ENCODE measurements at places on chromosomes 2 and 18.

DNA sequence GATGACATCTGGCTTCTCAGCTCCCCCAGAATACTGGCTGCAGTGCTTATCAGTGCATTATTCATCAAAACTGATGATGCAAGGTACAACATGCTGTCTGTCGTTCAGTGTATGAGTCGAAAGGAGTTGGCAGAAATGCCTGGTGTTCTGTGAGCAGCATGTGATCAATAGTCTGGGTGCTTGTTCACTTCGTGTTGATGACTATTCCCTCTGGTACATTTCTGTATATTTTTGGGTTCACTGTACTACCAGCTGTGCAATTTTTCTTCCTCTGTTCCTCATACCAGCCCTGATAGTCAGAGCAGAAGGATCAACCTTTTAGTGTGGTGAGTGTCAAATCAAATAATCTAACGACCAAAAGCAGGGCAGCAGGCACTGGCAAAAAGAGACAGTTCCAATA, 59.0 kb upstream of the KLHL14 start:
- no peak for DNase-seq

GRCh38 chr2:119486886-119487285, 37.4 kb downstream of the SCTR start:
- DNase-seq = no peak

DNA sequence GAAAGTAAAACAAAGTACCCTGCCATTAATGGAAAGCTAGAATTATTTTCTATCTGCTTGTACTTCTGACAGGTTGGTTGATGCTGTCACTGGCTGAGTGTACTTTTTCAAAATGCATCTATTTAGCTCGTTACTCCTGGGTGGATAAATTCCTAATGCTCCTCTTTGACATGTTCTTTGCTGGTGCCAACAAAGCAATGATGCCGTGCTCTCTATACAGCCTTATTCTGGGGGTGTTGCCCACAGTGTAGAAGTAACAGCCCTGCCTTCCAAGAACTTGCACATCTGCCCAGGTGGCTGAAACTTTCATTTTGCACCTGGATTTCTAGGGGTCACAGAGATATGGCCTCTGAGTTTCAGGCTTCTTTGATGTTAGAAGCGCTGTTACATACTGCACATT, 132.4 kb downstream of the SLC4A3 start:
- DNase-seq = no peak

DNA sequence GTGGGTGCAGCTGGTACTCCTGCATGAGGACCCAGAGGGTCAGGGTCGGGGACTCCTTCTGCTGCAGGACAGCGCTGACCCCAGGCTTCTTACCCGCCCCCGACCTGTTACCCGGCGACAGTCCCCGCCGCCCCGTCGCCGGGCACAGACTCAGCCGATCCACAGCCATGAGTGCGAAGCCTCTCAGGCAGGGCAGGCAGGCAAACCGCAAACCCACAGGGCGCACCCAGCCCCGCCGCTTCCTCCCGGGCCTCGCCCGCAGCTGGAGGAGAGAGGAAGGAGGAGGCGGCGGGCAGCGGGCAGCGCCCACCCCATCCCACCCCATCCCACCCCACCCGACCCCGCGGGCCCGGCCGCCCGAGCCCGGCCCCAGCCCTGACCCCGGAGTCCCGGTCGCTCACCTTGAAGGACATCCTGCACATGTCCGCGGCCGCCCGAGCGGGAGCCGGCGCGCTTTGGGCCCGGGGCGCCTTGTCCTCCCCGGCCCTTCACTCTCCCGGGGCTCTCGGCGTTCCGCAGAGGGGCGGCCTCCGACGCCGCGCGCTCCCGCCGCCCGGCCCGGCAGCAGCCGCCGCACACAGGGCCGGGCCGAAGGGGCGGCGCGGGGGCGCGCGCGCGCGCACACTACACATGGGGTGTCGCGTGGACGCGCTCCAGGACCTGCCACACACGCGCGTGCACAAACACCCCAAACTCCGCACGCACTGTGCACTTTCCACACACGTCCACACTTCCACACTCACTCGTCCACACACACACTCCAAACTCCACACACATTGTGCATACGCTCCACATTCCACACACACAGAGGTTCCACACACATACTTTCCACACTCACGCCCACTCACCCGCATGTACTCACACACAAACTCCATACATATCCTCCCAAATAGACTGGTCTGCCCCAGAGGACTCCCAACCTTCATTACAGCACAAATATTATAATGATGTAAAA, at the start of gene ANKRD29:
TSS of gene ANKRD29 (minus strand) at position 603 of the 955 bp plus-strand sequence. CDS start at position 422, 181 bp downstream.
- DNase-seq = peak; percentile 88

- no peak for DNase-seq
Measured at GRCh38 chr2:25617948-25618646, 55.3 kb downstream of the DTNB start.

DNA sequence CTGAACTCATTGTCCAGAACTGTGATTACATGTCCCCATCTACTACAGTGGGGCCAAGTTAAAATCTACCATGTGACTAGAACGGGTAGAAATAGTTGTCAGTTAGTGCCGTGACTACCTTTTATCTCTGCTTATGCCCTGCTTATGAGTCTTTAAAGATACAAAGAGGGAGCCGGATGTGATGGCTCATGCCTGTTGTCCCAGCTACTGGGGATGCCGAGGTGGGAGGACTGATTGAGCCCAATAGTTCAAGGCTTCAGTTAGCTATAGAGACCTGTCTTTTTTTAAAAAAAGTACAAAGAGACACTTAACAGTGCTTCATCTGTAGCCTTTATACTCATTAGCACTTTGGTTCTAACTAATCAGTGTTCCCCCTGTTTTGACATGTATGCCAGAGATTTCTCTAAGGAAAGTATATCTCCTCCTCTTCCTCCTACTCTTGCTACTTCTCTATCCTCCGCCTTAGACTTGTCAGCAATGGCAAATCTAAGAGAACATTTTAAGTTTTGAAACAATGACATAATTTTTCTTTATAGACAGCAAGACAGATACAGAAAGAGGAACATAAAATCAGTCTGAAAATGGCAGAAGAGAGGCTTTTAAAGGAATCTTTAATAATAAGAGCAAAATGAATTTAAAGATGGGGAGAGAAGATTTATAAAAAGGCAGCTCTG, 45.0 kb downstream of the NBEAL1 start:
- no peak for DNase-seq

DNA sequence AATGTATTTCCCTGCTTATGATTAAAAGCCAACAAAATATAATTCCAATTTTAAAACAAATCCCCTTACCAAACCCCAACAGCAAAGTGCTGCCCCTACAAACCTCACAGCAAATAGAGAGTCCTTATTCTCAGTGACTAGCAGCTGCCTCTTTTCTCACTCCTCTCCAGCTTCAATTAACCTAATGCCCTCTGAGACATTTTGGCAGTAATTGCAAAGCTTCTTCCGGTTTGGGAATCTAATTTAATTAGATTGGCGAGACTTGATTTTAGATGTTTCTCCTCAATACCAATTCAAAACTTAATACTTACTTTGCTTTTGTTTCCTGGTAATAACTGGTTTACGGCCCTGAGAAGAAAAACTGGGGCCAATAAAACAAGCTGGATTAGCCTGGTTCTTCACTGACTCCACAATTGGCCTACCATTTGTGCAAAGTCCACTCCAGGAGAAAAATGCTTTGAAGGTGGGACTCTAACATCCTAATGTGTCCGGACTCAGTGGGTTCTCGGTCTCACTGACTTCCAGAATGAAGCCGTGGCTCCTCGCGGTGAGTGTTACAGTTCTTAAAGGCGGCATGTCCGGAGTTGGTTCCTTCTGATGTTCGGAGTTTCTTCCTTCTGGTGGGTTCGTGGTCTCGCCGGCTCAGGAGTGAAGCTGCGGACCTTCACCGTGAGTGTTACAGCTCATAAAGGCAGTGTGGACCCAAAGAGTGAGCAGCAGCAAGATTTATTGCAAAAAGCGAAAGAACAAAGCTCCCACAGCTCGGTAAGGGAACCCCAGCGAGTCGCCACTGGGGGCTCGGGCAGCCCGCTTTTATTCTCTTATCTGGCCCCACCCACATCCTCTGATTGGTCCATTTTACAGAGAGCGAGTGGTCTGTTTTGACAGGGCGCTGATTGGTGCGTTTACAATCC, 52.8 kb downstream of the SLC35F5 start:
- DNase-seq = no peak

GRCh38 chr2:44957656-44958327, 16.3 kb downstream of the SIX3 start:
- DNase-seq = no peak

DNA sequence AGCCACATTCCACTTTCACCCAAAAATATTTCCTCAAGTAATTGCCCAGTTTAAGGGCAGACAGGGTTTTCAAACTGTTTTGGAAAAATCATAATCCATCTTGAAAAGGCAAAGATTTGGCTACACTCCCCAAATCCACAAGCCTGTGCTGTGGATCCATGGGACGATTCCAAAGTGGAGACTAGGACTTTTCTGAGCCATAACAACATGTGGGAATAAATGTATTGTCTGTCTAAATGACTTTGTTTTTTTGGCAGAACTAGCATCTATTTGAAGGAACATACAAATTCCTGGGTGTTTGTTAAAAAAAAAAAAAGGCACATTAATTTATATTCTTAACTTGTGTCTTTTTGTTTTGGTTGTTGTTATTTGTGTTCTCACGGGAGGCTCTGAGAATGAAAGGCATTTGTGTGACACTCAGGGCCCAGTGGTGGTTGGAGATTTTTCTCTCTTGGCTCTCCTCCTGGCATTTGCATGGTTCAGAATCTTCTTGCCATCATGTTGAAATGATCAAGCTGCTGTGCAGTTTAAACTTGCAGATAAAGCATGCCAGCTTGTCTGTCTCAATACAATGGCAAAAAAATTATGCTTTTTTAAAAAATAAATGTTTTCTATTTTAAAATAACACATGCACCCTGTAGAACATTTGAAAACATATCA, 277.4 kb downstream of the EN1 start:
- no peak for DNase-seq

- DNase-seq = no peak
Measured at GRCh38 chr2:25000503-25001324, 29.0 kb upstream of the DNAJC27 start.

DNA sequence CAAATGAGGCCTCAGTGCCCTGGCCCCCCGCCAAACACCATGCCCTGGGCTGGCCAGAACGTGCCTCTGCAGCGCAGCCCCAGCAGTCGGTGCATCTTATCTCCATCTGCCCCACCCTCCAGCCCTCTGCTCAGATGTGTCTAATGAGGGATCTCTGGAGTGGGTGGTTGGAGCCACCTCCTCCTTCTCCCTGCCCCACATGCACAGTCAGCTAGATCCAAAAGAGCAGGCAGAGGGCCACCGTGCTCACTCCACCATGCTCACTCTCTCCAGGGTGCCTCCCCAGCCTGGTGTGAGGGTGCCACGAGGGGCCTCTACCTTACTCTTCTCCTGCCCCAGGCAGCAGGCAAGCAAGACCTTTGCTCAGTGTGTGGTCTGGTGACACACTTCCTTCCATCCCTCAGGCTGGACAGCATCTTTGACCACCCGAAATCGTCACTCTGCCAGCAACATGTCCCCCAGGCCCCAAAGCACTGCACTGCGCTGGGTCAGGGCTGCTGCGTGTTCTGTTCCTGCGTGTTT, 266.1 kb upstream of the HDAC4 start:
- DNase-seq = no peak

GRCh38 chr2:231615058-231615671, 22.5 kb downstream of the TEX44 start:
- peak; percentile 67 for DNase-seq

DNA sequence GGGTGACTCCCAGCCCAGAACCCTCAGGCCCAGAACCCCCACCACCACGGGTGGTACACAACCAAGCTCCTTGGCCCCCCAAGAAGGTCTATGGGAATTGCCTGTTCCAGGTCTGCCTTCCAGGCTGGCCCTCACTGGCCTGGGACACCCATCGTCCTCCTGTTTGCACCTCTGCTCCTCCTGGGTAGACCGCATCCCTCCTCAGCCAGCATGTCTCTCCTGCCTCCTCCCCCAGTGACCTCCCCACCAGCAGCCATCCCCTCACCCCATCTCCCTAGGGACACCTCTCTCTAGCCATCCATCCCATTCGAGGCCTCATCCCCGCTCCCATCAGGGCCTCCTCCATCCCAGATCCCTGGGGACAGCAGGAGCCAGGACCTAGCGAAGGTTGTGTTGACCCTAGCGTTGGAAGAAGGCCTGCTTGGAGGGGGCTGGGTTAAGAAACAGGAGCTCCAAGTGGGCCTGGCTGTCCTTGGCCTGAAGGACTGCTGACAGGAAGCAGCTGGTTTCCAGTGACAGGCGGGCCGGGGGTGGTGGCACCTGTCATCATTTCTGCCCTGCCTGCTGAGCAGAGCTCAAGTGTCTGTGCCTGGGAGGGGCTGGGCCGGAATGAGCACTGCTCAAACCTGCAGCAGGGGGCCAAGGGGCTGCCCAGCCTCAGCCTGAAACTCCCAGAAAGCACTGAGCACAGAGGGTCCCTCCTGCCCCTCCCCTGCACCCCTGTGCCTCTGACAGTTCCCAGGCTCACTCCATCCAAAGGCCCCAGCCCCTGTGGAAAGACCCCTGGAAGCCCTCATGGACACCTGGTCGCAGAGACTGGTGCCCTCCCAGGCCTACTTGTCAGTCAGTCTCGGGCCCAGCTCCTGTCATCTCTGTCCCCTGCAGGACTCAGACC, 96.0 kb upstream of the OTOS start:
- DNase-seq = no peak

GRCh38 chr2:11923935-11924334, 177.5 kb downstream of the LPIN1 start:
- DNase-seq = no peak

GRCh38 chr2:113129519-113130078, 2.2 kb downstream of the IL1RN start:
- DNase-seq = no peak

DNA sequence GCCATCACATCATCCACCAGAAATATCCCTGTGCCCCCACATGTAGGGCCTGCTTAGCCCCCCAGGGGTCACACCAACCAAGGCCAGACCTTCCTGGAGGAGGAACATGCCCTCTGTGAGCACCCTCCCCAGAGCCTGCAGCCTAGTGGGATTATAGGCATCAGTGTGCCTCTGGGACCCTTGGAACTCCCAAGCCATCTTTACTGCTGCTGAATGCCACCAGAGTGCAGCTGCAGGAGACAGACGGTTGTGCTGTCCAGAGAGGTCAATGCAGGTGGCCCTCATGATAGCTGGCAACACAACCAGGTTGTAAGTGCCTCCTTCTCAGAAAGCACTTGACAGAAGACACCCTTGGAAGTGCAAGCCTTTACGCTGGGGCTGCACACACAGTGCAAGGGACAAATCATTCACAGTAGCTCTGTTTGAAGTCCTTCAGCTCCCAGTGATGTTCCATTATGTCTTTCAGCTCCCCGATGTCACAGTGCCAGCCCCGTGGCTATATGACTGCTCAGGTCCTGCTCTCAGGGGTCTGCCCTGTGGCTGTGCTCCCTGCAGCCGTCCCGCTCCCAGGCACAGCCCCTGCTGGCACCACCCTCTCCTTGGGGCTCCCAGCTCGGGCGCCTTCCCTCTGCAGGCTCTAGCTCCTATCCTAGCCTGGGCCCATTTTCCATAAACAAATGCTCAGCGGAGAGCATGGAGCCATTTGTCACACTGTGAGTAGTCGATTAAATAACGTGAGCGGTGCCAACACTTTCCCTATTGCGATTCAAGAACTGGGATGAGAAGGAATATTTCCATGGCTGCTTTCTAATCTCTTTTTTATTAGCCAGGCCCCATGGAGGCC, 65.1 kb downstream of the EDAR start:
- no peak for DNase-seq

GRCh38 chr2:23578964-23579671, 194.1 kb downstream of the KLHL29 start:
- DNase-seq = no peak

GRCh38 chr2:141062443-141062842, 1068.4 kb downstream of the LRP1B start:
- no peak for DNase-seq
